ENCODE measurements at places on chromosomes 2 and 18.

- DNase-seq: no peak
Observed at GRCh38 chr2:186407611-186408010, 78.4 kb upstream of the ZC3H15 start.

GRCh38 chr2:168545439-168546082, 89.5 kb downstream of the CERS6 start:
- no peak for DNase-seq

GRCh38 chr2:199896617-199897016, 14.5 kb upstream of the C2orf69 start:
- DNase-seq: no peak

GRCh38 chr18:6728331-6728730, 1.2 kb upstream of the ARHGAP28 start:
- DNase-seq: no peak

DNA sequence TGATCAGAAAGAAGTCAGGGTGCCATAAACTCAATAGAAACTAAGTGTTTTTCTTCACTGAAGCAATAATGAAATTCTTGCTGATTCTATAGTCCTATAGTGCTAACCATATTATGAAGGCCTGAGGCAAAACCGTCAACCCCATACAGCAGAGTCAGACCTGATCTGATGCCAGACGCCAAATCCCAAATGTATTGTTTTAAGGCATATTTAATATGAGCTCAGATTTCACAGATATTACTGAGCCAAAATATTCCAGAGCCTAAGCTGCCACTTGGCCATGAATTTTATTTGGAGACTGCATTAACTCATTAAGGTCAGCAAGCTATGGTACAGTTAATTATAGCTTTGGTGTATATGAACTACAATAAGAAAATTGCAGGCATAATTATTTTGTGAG, 53.4 kb downstream of the SCN1A start:
- DNase-seq: no peak

GRCh38 chr18:25136416-25137196, 215.4 kb downstream of the ZNF521 start:
- no peak for DNase-seq

GRCh38 chr2:236747426-236747825, 177.8 kb downstream of the ACKR3 start:
- DNase-seq: no peak

DNA sequence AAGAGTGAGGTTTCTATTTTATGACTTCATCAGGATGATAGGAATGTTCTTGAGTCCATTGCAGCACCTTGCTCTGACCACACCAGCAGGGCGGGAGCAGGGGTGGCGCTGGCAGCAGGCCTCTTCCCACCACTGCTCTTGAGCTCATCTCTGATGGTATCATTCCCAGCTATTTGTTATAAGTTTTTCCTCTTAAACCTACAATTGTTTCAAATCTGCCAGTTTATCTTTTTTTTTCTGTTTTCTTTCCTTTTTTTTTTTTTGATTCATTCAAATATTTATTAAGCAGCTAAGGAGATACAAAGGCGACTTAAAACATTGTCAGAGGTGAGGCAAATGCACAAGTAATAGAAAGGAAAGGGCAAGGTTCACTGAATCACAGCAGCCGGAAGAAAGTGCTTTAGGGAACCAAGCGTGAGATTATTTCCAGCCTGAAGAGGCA, 28.7 kb downstream of the NIFK start:
- DNase-seq: no peak

DNA sequence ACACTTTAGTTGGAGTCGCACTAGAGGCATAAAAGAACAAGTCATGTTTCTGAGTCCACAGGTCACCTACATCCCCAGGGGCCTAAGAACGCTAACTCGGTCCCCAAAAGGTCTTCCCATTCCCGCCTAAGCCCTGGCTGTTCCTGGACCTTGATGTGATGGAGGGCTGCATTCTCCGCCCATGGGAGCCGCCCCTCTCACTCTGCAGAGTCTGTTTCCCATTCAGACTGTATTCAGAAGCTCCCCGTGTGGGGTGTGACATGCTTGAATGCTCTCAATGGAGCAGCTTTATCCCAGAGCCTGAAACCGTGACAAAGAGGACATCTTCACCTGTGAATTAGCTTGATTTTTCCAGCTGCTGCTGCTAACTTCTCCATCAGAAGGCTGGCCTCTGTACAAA, 319.0 kb upstream of the KLHL29 start:
- no peak for DNase-seq

- DNase-seq: no peak
Observed at GRCh38 chr2:215880970-215881369, 132.4 kb downstream of the MREG start.

- no peak for DNase-seq
Observed at GRCh38 chr18:75156831-75157230, 52.1 kb downstream of the PTGR3 start.

GRCh38 chr2:201942531-201942930, 91.1 kb upstream of the FZD7 start:
- no peak for DNase-seq

- DNase-seq: no peak
Observed at GRCh38 chr2:195495966-195496365, 161.1 kb upstream of the SLC39A10 start.

DNA sequence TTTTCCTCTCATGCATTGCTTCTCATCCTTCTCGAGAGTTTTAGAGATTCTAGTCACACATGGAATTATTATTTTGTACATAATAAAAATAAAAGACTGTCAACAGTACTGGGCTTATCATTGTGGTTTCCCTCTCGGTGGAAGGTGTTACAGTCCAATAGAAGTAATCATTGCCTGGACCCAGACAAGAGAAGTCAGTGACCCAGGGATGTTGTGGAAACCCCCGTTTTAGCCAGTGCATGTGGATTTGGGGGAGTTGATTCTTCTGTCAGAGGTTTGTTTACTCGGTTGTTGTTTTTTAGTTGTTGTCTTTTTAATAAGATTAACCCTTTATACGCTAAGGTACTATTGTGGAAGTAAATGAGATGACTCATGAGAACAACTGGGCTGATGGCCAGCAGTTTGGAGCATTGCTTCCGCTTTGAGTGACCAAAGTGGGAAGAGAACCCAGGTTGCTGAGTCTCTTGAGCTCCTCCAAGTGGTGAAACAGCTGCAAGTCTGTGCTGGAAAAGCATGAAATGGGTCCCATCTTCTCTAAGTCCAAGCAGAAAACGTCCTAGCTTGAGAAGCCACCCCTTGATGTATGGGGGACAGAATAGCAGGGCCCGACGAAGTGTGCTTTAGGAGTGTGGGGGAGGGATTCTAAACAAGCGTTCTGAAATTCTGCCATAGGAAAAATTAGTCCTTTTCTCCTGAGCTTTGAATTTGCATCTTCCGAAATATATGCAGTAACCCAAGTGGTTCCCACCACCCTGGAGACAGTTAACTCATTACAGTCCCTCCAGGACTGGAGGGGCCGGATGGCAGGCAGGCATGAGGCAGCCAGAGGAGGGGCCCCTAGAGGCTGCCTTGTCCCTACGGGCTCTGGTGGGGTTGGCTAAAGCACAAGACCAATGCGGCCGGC, 61.8 kb upstream of the GPR45 start:
- no peak for DNase-seq
